ENCODE measurements at places on chromosomes 13 and 19.

GRCh38 chr19:7515645-7516151 lies at the start of gene ZNF358:
ZNF358 (plus strand) TSS chr19:7516103; CDS start chr19:7519243, 3,140 bp downstream.
- peak; percentile 28 for DNase-seq

DNA sequence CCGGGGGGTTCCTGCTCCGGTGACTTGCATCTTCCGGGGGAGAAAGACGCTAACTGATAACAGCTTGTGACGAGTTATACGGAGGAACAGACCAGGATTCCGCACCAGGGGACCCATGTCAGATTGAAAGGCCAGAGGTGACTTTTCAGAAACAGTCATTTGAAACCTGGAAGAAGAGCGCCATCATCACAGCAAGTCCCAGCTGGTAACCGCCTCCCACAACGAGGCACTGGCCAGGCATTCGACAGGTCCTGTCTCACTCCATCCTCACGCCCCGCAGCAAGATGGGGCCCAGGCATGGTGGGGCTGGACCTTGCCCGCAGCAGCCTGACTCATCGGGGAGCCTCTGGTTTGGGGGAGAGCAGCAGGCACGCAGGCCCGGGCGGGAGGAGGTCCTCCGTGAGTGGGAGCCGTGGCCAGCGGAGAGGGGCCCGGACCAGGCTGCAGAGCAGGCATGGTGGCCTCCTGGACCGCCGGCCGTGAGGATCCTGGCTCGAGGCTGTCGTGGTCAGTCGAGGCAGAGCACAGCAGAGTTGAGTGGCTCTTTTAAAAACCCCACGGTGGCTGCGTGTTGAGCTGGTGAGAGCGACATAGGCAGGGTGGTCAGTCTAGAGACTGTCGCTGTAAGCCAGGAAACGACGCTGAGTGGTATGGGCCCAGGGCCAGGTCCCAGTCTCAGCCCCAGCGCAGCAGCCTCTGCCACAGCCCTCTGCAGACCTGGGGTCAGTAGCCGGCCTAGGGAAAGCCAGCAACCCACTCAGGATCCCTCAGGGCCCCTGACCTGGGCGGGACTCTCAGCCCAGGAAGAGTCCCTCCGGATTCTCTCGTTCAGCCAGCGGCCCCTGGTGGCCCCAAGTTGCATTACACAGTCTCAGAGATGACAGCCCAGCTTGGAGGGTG lies 94.9 kb upstream of the MCF2L start:
- peak; percentile 49 for DNase-seq

GRCh38 chr13:50701469-50701868 lies 142.0 kb downstream of the DLEU7 start:
- DNase-seq: no peak

DNA sequence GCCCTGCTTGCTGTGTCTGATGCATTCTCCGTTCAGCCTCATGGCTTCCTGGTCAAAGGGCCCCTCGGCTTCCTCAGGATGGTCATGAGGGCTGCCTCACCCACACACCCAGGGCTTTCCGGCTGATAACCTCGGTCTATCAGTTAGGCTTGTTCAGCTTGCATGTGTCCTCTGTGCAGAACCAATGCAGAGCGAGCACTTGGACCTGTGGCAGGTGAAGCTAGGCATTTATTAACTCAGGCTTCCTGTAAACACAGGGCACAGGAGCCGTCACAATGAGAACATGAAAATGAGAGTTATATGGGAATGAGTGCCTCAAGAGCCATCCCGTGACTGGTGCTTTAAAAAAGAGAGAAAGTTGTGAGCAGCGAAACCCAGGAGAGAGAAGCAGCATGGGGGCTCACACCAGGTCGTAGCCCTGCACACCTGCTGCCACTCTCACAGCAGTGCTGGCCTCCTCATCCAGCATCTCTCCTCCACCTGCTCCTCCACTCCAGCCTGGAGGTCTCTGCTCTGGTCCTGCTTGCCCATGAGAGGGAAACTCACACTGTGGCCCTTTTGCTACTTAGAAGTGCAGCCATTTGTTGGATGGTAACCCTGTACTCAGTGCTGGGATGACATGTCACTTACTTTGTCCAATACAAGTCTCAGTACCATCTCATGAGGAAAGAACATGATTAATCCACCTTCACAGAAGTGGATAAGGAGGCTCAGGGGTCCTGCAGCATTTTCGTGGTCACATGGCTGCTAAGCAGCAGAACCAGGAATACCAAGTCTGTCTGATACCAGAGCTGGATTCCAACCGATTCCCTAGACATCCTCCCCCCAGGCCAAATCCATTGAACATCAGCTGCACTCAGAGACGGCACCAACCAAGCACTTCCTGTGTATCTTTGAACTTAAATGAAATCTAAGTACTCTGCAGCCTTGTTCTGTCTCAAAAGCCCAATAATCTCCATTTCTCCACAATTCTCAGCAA lies 50.5 kb upstream of the IRS2 start:
- no peak for DNase-seq

- DNase-seq: no peak
Observed at GRCh38 chr19:7188698-7189629, 105.2 kb downstream of the INSR start.

All from naive thymus-derived CD8-positive, alpha-beta T cell (primary cell).